ENCODE measurements at places on chromosomes 1 and 21.
A peak's percentile ranks its signal among the peaks of the same experiment; 100 is the strongest.

DNA sequence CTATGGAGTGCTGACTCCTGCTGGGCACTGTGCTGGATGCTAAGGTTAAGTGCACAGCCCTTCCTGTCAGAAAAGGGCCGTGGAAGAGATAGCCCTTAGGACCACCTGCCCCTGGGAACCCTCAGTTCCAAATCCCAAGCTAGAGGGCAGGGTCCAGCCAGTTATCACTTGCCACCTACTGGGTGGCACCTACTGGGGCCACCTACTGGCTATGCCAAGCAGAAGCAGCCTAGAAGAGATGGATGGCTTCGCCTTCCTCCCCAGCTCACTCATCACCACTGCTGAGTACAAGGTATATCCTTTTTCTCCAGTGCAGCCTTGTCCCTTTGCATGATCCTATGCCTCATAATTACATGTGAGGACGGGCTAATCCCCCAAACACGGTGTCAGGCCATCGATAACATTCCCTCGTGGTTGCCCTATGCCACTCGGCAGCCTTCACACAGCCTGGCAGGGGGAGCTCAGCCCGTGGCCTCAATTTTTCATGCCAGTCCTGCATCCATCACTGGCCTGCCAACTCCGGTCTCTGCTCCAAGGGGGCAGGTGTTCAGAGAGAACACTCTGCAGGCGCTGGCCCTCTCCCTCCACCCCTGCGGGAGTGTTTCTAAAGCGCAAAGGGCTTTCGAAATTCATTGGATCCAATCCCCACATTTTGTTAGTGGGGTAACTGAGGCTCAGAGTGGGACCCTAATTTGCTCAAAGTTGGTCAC, 49.0 kb downstream of the SYT2 start:
- DNase-seq: no peak

- no peak for DNase-seq
Measured at GRCh38 chr21:16834791-16835190, 678.1 kb upstream of the CXADR start.

DNA sequence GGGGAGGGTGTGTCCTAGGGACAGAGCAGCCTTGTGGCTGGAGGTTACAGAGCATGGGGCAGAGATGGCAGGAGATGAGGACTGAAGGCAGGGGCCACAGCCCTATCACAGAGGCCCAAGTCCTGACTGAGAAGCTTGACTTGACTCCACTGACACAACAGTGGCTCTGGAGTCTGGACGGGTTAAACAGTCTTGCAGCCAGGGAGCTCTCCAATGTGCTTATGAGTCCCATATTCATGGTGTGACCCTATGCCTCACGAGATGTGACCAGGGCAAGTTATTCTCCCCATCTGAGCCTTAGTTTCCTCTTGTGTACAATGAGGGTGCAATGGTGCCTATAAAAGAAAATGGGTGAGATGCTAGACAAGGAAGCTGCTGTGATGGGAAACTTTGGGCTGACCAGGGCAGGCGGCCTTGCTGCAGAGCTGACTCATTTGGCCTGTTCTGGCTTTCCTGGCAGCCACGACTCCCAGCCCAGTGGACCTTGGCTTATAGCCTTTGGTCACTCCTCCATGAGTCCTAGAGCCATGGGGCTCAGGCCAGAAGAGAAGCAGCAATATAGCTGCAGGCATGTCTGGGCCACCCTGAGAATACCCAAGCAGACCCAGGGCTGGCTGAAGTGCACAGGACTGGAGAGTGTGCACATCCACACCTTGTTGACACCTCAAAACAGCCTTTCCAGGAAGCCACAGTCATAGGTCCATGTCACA, 2.8 kb upstream of the TTC22 start:
- no peak for DNase-seq

GRCh38 chr1:228478912-228479711, 8.1 kb upstream of the RNF187 start:
- DNase-seq: no peak

DNA sequence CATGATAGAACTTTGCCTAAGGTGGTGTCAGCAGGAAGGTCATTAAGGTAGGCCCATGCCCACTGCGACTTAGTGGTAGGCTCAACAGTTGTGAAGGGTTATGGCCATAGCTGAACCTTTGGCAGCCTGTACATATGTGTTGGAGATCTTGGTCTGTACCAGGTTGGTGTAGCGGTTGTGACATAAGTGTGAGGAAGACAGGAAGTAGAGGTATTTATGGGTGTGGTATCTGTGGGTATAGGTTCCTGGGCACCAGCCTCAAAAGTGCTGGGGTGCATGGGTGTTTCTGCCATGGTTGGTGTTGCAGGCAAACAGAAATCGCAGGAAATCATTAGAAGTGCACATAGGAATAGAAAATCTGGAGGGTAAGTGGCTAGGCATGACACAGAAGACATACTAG, 18.6 kb upstream of the LRIF1 start:
- no peak for DNase-seq

DNA sequence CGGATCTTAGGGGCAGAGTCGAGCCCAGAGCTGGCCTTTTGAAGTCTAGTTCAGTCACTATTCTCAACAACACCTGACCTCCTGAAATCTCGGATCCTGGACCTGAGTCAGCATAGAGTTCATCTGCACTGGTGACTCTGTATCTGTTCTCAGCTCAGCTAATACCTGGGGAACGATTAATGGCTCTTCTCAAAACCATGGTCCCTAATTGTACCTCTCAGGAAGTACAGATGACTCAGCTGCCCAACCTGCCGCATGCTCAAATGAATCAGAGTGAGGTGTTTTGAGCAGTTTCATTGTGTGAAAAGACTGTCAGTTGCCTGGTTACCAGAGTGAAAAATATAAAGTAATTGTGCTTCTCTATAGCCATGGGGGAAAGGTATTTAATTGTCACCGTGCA, 89.2 kb downstream of the SLC35F3 start:
- DNase-seq: no peak

- DNase-seq: peak; percentile 1
Measured at GRCh38 chr1:15696956-15697521, 12.9 kb downstream of the PLEKHM2 start.

- DNase-seq: no peak
Measured at GRCh38 chr1:155250246-155250632, 5.0 kb downstream of the ENTREP3 start.

DNA sequence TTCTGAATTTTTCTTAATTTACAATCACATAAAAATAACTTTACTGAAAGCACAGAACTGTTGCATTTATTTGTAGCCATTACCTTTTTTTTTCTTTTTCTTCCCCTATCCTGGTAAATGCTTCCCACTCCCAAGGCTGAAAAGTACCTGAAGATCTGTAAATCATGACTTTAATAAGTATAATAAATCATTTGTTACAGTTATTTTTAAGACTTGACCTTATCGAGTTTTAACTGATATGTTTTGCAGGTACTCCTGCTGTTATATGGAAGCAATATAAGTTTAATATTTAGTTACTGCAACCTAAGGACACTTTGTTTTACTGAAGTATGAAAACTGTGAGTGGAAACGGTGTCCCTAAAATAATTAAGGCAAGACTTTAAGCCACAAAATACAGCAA, 142.6 kb downstream of the TTLL7 start:
- no peak for DNase-seq

- no peak for DNase-seq
Measured at GRCh38 chr1:21873761-21874160, 61.7 kb downstream of the LDLRAD2 start.

GRCh38 chr1:7302126-7302525, 469.0 kb upstream of the VAMP3 start:
- DNase-seq: no peak

DNA sequence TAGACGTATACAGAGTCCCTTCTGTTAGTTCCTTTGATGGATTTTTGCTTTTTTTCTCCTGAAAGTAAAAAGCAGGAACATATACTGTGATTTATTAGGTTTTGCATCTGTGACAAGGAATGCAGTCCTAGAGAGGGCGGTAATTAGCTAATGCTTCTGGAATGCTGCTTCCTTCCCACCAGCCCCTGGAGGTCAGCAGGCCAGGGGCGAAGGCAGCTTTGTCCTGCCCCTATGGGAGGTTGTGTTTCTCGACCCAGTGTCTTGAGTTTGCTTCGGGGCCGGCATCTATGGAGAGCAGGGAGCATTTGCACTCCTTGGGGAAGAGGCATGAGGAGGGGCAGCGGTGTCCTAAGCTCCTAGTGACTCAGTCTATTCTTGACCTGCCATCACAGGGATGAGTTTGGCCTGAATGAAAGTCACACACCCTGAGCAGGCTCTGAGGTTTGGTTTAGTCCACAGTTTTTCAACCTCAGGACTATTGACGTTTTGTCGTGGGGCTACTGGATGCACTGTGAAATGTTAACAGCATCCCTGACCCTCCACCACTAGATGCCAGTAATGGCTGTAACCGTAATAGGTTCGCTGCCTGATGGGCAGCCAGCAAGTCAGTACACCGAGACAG, 85.0 kb upstream of the KCNJ15 start:
- DNase-seq: no peak

DNA sequence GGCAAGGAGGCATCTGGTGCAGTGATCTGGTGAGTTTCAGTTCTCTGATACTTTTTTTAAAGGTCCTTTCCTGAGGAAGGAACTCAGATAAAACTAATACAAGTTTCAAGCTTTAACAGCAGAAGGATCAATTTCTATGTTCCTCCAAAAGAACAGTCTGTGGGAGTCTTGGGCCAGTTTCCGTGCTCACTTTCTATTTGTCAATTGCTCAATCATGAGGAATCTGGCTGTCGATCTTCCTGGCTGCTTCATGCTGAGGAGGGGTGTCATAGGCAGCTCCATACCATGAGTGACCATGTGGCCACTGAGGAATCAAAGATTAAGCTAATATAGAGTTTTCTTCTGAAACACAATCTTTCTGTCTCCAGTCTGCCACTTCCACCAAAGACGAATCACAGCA, 11.4 kb upstream of the TMEM125 start:
- no peak for DNase-seq

DNA sequence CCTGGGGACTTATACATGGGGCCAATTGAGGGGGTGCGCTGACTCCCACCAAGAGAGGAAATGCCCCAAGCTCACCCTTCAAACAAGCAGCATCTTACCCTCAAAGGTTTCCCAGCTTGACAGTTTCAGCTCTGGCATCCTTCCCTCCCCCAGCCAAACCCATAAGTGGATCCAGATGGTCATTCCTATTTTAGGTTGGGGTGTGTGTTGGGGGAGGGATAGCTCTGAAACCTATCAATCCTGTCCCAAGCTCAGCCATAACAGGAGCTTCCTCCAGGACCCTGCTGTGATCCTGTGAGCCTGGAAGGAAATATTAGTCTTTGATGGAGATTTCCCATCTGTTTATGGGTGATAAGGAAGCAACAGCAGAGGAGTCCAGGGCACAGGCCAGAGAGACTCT, 3.4 kb upstream of the TMEM222 start:
- DNase-seq: no peak

- DNase-seq: no peak
Measured at GRCh38 chr1:116368241-116368640, 4.8 kb upstream of the ATP1A1 start.

- DNase-seq: no peak
Measured at GRCh38 chr1:206116191-206116872, 856 bp downstream of the AVPR1B start.

- peak; percentile 35 for DNase-seq
Measured at GRCh38 chr1:166975361-166976129, at the start of gene ILDR2. ILDR2 (minus strand) TSS chr1:166975540; CDS start chr1:166975268, 272 bp downstream.

GRCh38 chr1:22709891-22710700, 543 bp upstream of the EPHB2 start:
- no peak for DNase-seq

GRCh38 chr1:202154766-202155477, 5.5 kb downstream of the PTPN7 start:
- no peak for DNase-seq

GRCh38 chr1:229832695-229833094, 206.6 kb downstream of the URB2 start:
- DNase-seq: no peak
